ENCODE measurements at places on chromosomes 3 and 15.

DNA sequence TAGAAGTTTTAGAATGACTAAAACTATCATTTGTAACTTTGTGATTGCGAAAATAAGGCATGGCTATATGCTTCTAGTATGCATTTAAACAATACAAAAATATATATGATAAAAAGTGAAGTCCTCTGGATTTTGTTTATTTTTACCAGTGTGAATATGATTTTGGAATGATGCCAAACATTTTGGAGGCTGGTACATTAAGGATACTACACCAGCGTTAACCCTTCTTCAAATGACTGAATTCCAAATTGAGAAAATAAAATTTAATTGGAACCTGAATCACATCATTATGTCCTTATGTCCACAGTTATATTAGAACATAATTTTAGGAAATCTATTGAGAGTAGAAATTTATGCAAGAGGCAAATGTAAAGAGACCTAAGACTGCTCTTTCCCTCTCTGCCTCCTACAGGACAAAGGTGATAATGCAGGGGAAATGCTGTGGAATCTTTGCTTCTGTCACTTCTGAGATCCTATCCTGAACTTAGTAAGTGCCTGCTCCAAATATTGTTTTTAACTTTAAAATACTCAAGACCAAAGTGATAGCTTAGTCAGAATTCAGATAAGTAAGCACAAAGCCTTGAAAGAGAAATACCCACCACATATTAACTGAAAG is 121.1 kb upstream of the NANOGP8 start:
- no peak for DNase-seq

DNA sequence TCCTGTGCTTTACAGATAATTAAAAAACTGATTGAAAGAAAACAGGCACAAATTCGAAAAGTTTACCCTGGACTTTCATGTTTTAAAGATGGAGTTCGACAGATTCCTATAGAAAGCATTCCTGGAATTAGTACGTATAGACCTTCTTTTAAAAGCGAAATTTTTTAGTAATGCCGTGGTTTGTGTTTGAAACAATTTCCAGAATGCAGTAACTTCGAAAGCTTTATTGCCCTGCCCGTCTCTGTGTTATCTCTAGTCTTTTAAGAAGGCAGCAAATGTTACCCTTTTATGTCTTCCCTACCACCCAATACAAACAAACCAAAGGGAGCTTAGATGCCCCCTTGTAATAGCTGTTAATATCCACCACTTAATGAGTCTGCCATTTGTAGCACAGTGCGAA is 39.7 kb downstream of the SGO1 start:
- DNase-seq: no peak

DNA sequence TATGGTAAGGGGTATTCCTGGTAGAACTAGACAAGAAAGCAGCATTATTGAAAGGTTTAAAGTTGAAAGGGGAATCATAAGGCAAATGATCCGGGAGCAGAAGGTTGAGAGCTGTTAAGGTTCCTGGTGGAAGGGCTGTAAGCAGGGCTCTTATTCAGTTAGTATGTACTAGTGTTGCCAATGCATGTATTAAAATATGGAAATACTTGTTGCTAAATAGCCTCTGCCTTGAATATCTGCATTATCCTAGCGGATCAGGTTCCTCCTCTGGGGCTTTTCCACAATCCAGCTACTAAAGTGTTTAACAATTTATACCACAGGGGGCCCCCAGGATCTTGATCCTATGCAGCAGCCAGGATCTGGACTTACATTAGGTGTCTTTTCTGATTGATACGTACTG is 7.3 kb upstream of the COPB2 start:
- DNase-seq: no peak

- DNase-seq: no peak
Observed at GRCh38 chr15:38267421-38268022, 14.9 kb downstream of the SPRED1 start.

GRCh38 chr3:50237754-50238548 is 1.9 kb downstream of the GNAI2 start:
- DNase-seq: peak; percentile 52

GRCh38 chr3:56655709-56656108 is 27.4 kb downstream of the TASOR start:
- no peak for DNase-seq

DNA sequence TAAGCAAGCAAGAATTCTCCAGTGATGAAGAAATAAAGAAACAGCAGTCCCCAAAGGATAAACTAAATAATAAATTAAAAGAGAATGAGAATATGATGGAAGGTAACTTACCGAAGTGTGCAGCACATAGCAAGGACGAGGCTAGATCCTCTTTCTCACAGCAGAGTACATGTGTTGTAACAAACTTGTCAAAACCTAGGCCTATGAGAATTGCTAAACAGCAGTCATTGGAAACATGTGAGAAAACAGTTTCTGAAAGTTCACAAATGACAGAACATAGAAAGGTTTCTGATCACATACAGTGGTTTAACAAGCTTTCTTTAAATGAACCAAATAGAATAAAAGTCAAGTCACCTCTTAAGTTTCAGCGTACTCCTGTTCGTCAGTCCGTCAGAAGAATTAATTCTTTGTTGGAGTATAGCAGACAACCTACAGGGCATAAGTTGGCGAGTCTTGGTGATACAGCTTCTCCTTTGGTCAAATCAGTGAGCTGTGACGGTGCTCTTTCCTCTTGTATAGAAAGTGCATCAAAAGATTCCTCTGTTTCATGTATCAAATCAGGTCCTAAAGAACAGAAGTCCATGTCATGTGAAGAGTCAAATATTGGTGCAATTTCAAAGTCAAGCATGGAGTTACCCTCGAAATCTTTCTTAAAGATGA is 4.5 kb upstream of the SCG5 start:
- no peak for DNase-seq

GRCh38 chr15:62546628-62547027 is 381.5 kb upstream of the C2CD4B start:
- DNase-seq: no peak

GRCh38 chr3:43331381-43331780 is 45.0 kb downstream of the SNRK start:
- DNase-seq: no peak

GRCh38 chr15:31274496-31275330 is 51.9 kb upstream of the KLF13 start:
- no peak for DNase-seq

DNA sequence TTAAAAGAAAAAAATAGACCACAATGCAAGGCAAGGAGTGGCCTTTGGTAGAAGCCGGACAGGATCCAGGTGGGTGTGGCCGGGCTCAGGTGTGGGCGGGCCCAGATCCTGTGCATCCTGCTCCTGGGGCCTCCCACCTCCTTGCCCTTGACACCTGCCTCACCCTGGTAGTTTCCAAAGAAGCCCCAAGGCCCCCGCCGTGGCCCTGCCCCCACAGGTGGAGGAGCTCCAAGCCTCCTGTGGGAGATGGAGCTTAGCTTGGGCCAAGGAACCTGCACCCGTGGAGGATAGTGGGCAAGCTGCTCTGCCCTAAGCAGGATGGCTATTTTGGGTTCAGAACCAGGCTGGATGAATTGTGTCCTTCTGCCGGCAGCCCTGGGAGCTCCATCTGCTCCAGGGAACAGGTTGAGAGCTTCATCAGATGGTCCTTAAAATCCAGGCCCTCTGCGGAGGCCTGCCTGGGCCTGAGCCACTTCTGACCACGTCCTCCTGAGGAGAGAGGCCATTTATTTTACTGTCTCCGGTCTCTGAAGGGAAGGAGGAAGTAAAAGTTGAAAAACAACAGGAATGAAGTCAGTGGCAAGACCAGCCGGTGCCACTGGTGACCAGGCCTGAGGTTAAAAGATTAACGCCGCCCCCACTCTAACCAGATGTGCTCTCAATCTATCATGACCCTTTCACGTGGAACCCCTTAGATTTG is 53.9 kb upstream of the KLF13 start:
- no peak for DNase-seq

- no peak for DNase-seq
Observed at GRCh38 chr15:64775551-64776401, at the start of gene RBPMS2. Gene RBPMS2, minus strand, starts transcription at chr15:64775589. Its CDS starts 270 bp downstream, at chr15:64775319.

DNA sequence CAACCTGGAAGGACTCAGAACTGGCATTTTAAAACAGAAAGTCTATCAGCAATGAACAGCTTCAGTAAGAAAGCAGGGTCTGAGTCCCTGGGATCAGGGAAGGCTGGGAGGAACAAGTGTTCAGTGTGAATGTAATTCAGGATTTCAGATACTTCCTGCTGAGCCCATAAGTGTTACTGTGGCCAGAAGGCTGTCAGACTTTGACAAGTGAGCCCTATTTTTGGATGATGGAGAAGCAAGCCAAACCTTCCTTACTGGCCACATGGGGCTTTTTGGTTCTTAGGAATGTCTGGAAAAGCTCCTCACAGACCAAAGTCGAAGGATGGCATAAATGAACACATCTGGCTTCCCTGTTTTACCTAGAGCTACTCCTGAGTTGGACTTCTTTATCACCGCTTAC is 157.2 kb downstream of the BBX start:
- DNase-seq: no peak

DNA sequence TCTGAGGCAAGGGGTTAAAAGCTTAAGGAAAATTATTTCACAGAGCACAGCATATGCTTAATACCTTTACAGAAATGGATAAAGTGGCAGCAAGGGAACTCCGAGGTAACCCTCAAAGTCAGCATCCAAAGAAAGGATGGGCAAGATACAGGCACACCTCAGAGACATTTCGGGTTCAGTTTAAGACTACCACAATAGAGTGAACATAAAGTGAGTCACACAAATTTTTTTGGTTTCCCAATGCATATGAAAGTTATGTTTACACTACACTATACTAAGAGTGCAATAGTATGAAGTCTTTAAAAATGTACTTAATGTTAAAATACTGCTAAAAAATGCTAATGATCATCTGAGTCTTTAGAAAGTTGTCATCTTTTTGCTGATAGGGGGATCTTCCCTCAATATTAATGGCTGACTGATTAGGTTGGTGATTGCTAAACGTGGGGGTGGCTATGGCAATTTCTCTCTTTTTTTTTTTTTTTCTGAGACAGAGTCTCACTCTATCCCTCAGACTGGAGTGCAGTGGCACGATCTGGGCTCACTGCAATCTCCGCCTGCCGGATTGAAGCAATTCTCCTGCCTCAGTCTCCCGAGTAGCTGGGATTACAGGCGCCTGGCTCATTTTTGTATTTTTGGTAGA is 10.0 kb downstream of the UBR1 start:
- no peak for DNase-seq

DNA sequence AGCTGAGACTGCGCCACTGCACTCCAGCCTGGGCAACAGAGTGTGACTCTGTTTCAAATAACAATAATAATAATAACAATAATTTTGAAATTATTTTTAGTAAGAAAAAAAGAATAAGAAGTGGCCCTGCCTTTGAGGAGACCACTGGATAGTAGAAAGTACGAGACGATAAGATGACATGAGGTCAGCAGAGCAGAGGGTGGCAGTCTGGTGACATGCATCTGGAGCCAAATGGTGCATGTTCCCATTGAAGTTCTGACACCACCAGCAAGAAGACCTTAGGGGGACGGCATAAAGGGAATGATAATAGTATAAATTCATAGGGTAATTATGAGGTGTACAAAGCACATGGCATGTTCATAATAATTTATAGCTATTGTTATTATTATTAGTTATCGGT is 542.2 kb upstream of the TBL1XR1 start:
- DNase-seq: no peak

DNA sequence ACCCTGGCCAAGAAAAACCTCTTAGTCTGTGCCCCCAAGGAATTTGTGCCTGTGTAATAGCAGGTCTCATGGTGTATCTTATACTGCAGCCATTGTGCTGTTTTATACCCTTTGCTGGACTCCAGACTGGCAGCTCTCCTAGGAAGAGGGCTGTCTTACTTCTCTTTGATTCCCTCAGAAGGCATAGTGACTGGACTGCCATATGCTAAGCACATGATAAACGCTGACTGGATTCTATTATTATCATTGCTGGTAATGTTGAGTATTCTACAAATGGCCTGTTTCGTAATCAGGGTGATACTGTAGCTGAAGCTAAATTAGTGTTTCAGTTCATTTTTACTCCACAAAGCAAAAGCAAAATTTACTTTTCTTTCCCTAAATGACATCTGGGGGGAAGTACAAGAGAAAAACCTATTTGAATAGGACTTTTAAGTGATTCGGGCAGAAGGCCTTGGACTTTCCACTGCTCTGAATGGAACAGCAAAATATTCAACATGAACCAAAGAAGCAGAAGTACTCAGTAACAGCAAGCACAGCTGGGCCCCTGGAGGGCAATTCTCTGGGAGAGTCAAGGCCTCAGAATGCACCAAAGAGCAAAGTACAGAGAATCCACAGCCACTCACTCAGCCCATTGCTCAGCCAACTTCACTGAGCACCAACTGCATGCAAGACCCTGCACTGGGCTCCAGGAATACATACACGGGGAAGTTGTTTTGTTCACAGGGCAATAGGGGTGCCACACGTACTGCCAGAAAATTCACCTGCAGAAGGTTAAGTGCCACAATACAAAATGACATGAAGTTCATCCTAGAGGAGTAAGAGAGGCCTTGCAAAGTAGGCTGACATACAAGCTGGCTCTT is 7.9 kb upstream of the BCL2A1 start:
- DNase-seq: peak; percentile 39

DNA sequence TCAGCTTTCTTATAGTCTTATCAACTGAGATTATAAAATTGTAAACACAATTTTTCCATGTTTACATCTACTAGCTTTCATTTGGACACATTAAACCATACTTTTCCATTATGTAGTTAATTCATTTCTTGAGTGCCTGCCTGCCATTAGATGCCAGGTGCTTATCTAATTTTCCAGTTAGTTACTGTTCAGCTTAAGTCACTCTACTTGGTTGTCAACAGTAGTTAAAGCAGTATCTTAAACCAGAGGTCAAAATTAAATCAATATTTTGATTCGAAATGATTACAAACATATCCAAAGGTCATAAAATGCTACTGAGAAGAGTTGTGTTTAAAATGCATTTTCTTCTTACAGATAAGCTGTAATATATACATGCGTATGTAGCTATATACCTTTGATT is 56.2 kb upstream of the UBP1 start:
- no peak for DNase-seq

GRCh38 chr3:140552403-140552802 is 125.5 kb upstream of the TRIM42 start:
- DNase-seq: no peak

DNA sequence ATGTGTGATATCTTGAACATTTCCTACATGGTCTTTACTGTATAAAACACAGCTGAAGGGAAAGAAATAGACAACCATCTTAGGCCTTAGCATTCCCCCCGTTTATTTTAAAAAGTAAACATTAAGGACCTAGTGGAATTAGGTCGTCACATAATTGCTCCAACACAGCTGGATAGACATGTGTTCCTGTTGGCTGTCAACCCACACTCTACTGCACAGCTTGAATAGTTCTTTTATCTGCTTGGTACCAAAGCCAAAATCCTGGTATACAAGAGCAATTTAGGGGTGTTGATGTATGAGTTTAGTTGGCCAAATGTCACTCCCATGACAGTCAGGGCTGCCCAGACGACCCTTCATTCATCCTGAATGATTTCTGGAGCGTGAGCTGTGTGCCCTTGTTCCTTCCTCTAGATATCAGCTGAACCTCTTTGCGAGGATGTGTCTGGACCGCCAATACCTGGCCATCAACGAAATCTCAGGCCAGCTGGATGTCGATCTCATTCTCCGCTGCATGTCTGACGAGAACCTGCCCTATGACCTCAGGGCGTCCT is 179.7 kb downstream of the ITPR1 start:
- no peak for DNase-seq

Measured in AG09319 (cell line).